Cortex of kidney (tissue), 1 donor: ENCODE measurements at places on chromosomes 7 and 10.

DNA sequence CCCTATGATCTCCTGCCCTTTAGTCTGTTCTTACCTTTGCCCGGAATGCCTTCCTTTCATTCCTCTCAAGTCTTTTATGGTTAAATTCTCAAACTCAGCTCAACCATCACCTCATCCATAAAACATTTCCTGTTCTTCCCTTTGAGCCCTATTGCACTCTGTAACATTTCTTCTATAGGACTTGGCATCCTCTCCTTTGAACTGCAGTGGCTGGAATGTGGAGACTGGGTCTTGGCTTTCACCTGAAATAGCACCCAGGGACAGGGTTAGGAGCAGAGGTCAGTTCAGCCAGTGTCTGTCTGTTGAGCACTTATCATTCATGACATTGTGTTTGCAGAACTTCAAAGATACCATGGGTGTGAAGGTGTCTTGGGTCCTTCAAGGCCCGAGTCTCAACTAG, 7.2 kb downstream of the NFE2L3 start:
- no peak for DNase-seq

- DNase-seq, result no peak
These were observed 10.1 kb downstream of the RASGEF1A start for GRCh38 chr10:43256531-43257346.

- no peak for DNase-seq
These were observed 285.9 kb upstream of the SMIM30 start for GRCh38 chr7:113404245-113404644.

- no peak for DNase-seq
These were observed 59.0 kb downstream of the EGFR start for GRCh38 chr7:55077561-55078410.

DNA sequence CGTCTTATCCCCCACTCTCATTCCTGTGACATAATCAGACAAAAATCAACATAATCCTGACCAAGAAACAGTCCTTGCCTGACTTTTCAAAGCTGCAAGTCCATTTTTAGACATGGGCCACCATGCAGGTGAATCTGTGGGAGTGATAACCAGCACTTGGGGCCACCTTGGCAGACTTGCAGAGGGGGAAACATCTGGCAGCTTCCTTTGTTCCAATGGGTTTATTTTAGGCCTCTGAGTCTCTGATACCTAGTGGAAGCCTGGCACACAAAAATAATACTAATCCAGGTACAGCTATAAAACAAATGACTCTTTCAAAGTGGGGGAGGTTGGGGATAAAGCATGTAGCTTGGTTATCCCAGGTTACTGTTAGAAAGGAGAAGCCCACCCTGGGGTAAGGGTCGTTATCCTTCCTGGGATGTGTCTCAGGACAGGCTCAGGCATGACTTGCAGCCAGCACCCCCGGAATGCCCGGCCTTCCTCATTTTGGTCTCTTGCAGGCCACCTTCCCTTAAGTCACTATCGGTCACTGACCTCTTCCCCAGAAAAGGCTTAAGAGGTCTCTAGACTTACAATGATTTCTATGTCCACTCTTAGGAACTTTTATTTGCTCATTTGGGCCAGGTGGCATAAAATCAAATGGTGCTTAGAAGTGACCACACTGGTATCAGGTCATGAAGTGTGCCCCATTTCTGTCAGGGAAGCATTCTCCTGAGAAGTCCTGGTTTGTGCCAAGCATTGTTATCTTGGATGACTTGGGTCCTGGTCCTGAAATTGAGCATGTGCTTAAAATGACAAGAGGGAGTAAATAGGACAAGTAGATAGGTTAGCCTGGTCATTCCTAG, 37.6 kb downstream of the EEPD1 start:
- DNase-seq, result no peak

GRCh38 chr10:132640326-132641125, 102.9 kb downstream of the INPP5A start:
- no peak for DNase-seq

GRCh38 chr7:44977959-44978335, 868 bp downstream of the MYO1G start:
- DNase-seq, result no peak

- DNase-seq, result no peak
These were observed 230.0 kb upstream of the PPP1R3A start for GRCh38 chr7:114148779-114149178.

DNA sequence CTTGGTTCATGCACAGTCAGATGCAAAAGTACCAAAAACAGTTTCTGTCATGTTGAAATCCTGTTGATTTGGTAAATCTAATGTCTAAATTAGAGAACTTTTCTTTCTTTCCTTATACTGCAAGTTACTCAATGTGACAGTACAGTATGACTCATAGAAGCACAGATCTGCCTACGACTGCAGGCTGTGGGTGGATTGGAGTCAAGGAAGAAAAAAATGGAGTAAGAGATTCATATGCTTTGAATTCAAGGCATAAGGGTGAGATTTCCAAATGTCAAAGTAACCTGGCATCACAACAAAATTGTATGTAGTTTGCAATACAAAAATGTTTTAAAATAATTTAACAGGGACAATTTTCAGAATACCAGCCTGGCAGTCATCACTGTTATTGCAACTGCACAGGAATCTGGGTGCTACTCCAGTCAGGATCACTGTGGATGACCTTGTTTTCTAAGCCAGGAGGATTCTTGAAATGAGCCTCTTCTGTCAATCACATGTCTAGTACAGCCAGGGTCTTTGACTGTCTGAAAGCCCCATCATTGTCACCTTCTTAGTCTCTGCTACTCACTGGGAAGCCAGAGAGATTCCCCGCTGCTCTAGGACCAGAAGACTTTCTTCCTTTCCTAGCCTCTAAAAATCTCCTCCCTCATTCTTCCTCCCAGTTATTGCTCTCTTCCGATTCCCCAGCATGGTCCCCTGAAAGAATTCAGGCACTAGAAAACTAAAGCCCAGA, 83.6 kb downstream of the CD36 start:
- no peak for DNase-seq
